ENCODE measurements at places on chromosomes 12 and 14.

DNA sequence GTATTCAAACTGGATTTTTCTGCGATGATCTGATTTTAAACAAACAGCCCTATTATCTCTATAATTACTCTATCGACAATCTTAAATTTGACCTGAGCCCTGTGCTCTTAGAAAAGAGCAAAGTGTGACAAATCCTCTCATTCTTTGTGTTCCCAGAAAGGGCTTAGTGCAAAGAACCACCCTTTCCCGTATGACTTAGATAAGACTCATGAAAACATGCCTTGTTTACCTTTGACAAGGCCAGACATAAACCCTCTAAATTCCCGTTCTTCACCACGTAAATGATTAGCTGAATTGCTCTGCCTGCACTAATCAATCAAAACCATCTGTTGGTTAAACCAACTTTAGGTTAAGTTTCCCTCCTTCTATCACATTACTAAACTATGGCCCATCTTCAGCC, 285.7 kb upstream of the SEL1L start:
- no peak for DNase-seq

DNA sequence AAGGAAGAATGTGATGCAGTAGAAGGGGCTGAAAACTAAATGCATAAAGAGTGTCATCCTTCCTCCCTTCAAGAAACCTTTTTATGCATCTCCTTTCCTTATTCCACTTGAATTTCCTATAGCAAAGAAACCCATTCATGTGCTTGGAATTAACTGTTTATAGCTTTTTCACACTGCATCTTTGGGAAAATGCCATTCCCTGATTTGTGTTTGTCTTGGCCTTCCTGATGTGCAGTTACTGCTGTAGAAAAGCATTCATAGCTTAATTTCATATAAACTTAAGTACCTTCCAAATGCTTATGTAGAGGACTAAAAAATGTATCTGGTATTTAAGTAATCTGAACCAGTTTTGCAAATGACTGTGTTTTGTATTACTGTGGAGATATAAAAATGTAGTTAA, 61.8 kb downstream of the SDR9C7 start:
- DNase-seq = no peak

- DNase-seq = no peak
These were observed 52.1 kb downstream of the GALNT4 start for GRCh38 chr12:89472508-89472907.

- DNase-seq = no peak
These were observed 153.5 kb upstream of the ATF7IP start for GRCh38 chr12:14211947-14212387.

DNA sequence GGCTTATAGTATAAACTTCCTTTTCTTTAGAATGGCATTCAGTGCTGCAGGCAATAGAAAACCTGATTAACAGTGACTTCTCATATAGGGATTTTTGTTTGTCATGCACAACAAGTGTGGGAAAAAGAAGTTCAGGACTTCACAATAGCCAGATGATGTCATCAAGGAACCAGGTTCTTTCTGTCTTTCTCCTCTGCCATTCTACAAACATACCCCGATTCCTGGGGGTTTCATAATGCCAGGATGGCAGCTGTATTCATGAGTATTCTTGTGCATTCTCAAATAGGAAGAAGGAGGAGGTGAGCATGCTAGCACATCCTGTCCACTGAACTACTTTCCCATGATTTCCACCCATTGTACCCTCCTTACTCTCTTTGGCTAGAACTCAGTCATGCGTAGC, 182.7 kb upstream of the EEA1 start:
- DNase-seq = no peak

- DNase-seq = no peak
These were observed 209.4 kb downstream of the LRIG3 start for GRCh38 chr12:58710901-58711300.

DNA sequence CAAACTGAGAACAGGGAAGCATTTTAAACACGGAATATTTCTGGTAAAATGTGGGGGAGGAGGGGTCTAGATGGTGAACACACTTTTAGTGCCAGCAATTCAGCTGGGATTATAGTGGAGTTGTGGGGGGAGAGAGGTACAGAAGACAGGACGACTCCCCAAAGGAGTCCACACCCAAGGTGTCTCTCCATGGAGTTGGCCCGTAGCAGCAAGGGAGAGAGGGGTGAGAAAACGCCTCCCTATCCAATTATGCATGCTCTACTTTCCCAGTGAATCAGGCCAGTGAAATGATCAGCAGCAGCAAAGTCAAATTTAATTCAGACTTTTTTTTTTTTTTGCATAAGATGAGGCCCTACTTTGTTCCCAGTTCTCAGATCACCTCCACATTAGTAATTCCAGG, 38.6 kb downstream of the BTG1 start:
- DNase-seq = no peak

DNA sequence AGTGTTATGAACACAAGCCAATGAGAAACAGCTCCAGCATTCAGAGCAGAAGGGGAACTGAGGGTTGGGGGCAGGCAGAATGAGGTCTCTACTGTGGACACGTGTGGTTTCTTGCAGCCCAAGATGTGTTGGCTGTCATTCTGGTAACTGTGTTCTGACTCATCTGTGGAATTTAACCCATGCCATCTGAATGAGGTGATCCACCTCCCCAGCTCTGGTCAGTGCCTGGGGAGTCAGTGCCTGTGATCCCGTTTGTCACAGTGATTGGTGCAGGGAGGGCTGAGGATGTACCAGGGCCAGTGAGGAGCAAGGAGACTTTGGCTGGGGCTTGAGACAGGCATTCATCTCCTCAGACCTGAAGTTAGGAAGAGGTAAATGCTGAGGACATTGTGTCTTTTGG, 216.8 kb downstream of the MSRB3 start:
- no peak for DNase-seq

GRCh38 chr12:58007875-58008274, 66.5 kb downstream of the ATP23 start:
- no peak for DNase-seq

DNA sequence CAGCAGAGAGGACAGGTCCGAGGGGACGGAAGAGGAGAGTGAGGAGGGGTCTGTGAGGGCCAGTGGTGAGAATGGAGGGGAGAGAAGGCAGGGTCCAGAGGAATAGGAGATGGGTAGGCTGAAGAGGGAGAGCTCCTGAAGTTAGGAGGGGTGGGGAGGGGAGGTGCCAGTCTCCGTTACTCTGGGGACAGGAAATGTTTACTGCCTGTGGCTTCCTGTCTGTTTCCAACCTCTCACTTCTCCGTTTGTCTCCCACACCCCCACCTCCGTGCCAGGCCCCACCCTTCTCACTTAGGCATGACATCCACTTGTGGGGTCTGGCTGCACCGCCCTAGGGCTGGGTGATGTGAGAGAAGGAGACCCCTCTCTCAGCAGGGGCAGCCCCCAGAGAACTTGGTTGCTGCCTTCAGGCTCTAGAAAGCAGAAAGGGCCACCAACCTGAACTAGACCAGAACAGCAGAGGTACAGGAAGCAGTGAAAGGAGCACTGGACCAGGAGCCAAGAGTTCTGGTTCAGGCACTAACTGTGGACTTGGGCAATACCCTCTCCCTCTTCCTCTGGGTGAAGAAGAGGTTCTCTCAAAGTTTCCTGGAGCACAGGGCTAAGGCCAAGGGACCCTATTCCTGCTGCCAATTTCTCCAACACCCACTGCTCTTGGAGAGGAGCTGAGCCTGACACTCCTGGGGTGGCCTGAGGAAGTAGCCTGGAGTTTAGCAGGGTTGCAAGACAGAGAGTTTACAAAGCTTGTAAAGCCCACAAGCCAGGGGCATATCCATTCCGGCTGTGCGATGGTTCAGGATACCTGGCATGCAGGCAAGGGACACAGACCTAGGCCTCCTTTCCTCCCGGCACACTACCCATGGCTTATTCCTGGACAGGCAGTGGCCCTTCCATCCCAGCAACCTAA, 5.5 kb downstream of the ITGA5 start:
- DNase-seq = no peak

DNA sequence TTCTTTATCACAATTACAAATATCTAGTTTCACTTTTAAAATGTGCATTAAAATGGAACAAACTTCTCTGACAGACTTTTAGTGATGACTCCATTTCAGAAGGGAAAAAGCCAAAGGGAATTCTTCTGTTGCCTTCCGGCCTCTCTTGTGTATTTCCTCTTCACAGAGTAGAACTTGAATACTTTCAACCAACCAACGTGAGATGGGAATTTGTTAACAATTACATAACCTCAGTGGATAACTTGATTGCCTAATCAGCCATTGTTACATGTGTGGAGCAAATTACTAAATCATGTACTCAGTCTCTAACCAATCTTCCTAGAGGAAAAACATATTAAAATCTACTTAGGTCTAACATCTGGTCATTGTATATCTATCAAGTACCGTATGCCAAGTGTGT, 291.1 kb downstream of the SYT1 start:
- DNase-seq = peak; percentile 23

- no peak for DNase-seq
These were observed 65.4 kb downstream of the ACSM4 start for GRCh38 chr12:7369274-7369729.

GRCh38 chr12:9123781-9124382, 8.2 kb upstream of the A2M start:
- no peak for DNase-seq

- DNase-seq = no peak
These were observed 21.7 kb downstream of the ERH start for GRCh38 chr14:69376439-69376838.

- DNase-seq = peak; percentile 27
These were observed 30.5 kb downstream of the PPP2R5C start for GRCh38 chr14:101791919-101792572.

DNA sequence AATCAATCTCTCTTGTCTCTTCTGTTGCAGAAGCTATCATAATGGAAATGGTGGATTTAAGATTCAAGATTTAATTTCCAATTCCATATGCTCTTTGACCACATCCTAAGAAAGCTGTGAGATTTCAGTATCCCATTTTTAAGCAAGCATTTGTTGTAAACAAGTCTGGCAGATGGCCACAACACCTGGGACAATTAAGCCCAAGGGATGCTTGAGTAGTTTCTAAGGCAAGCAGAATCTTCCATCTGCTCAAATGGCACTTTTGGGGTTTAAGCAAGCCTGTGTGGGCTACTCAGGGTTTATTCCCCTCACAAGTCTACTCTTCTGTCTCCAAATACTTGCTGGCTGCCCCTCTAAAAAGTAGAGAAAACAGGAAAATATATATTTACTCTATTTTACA, 304.7 kb upstream of the SYT1 start:
- DNase-seq = no peak

DNA sequence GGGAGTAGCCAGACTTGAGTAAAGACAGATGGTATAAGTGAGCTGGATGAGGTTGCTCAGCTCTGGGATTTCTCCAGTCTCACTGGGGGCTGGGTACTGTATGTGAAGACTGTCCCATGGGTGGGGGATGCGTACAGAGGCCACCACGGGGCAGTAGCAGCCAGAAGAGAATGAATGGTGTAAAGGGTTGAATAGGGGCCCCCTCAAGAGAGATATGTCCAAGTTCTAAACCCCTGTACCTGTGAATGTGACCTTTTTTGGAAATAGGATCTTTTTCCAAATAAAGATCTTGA, 21.8 kb upstream of the BCDIN3D start:
- DNase-seq = no peak

- no peak for DNase-seq
These were observed 67.5 kb upstream of the C14orf180 start for GRCh38 chr14:104512061-104512460.

DNA sequence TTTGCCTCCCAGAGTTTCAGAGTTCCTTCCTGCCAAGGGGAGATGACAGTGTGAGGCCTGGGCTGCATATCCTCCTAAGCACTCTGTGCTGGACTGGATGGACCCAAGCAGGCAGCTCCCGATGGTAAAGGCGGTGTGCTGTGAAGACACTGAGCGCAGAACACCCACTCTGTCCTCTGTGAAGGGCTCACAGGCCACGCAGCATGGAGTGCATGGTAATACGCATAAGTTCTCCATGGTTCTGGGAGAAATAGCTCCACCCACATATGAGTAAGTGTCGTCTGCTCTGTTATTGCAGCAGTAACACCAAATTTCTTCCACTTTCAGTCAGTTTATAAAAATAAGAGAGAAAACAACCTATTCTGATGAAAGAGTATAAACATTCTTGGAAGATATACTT, 55.8 kb downstream of the TMEM30B start:
- DNase-seq = no peak

DNA sequence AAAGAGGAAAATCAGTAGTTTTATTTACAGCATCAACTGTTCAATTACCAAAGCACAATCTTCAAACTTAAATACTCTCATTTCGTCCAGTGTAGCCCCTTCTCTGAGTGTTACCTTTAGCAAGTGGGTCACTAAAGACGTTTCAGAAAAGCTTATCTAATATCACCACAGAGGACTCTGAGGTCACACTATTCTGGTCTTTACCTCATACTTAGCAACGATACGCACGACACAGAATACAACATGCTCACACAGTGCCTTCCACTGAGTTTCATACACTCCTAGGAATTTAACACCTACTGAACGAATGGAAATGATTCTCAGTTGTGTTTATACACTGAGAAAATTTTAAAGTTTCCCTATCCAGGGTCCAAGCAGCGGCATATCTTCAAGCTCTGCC, 2.0 kb downstream of the SYT10 start:
- DNase-seq = no peak

DNA sequence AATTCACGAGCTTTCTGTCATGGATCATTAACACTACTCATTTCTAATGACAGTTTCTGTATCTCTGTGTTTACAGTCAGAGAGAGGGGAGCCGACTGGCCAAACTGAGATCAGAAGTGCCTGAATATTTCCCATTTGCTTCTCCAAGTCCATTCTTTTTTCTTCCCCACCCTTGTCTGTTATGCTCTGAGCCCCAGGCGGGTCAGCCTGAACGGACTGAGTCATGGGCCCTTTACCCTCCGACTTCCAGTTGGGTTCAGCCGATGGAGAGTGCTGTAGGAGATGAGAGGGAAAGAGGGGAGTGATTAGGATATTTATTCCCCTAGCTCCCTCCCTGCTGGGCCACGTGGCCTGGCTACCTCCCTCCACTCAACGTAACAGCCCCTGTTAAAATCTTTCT, 104.7 kb downstream of the PAH start:
- DNase-seq = no peak

DNA sequence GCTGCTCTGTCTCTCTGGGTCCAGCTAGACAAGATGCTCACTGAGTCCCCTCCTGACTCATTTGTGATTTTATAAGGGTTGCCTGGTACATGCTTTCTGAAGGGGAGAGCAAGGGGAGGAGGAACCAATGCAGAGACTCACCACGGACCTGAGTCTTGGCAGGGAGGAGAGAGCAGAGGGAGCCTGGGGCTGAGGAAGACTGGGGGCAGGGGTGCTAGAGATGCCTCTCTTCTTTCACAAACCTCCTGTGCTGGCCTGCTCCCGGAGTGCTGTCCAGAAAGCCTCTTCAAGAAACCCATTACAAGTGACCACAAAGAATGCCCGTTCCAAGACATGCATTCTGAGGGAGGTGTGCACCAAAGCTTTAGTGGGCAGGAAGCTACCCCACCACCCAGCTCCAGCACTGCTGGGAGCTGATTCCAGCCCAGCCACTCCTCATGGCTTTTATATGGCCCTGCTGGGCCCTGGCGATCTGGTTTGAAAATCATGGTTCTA, 33.1 kb upstream of the DICER1 start:
- DNase-seq = no peak

DNA sequence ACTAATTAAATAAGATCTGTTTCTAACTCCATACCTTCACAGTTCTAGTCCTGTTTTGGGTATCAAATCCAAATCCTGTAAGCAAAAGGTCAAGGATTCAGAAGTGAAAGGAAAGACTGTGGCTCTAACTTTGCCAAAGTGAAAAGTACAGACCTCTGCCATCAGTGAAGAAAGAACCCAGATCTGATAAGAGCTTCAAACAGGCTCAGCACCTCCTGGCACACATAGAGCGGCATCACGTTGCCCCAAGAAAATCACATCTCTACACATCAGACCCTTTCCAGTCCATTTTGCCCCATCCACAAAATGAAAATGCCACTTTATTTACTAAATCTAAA, 23.2 kb downstream of the CLIP1 start:
- no peak for DNase-seq

Measured in fibroblast of skin of left biceps (primary cell).